ENCODE measurements at places on chromosomes 16 and 17.

DNA sequence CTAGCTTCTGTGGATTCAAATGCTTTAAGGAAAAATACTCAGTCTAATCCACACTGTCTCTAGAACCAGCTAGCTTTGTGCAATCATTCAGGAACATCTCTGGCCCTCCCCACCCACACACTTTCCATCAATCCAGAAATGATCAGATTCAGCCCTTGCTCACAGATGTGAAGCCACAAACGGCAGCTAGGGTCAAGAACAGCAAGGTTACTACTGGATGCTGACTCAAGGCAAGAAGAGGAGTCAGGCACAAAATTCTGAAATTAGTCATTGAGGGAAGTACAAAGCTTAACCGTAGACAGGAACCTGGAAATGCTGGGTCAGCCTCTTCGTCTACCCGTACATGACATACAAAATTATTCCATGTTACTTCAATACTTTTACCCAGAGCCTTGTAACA lies 174.6 kb downstream of the CDH13 start:
- DNase-seq, result no peak

DNA sequence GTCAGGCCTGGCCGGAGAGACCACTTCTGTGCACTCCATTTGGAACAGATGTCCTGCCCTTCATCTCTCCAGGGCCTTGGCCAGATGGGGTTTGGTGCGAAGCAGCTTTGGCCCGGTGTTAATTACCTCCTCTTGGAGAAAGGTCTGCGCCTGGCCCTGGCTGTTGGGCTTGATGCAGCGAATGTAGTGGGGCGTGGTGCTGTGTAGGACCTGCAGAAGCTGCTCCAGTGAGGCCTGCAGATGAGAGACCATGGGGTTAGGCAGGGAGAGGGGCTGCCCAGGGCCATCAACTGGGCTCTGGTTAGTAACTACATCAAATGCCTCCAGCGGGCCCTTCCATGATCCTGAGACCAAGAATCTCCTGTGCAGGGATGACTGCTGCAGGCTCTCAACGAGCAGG lies 18.7 kb downstream of the ZNHIT3 start:
- DNase-seq, result no peak

DNA sequence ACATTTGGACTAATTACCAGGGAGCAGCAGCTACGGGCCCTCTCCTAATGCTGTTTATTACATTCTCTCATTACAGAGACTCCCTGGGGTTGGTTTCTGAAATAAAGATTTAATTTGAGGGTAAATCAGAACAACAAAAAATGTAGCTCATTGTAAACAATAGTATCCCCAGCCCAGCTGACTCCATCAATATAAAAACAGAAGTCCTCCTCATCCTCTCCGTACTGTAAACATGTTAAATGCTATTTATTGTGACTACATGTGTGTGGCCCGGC lies 670.4 kb downstream of the TOX3 start:
- no peak for DNase-seq

GRCh38 chr16:12411516-12411915 lies 392.2 kb downstream of the CPPED1 start:
- no peak for DNase-seq

GRCh38 chr16:48556913-48557351 lies 53.0 kb downstream of the N4BP1 start:
- no peak for DNase-seq

DNA sequence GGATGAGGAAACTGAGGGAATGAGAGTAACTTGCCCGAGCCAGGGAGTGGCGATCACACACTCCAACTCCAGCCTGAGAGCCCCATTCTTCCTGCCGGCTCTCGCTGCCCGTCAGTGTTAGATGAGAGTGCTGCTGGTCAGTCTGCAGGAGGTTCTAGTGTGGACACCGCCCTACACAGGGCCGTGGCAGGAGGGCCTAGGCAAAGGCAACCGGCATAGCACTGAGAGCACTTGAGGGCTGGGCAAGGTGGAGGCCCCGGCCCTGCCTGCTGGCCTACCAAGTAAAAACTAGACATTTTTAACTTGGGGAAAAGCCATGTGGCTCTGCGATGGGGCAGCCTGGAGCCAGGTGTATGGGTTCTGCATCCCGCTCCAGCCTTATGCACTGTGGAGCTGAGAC lies 354.8 kb downstream of the SEC14L1 start:
- no peak for DNase-seq

- no peak for DNase-seq
These were observed 162.5 kb downstream of the ZNF423 start for GRCh38 chr16:49693445-49693844.

- DNase-seq, result no peak
These were observed 38.9 kb downstream of the MRTFB start for GRCh38 chr16:14109782-14110727.

DNA sequence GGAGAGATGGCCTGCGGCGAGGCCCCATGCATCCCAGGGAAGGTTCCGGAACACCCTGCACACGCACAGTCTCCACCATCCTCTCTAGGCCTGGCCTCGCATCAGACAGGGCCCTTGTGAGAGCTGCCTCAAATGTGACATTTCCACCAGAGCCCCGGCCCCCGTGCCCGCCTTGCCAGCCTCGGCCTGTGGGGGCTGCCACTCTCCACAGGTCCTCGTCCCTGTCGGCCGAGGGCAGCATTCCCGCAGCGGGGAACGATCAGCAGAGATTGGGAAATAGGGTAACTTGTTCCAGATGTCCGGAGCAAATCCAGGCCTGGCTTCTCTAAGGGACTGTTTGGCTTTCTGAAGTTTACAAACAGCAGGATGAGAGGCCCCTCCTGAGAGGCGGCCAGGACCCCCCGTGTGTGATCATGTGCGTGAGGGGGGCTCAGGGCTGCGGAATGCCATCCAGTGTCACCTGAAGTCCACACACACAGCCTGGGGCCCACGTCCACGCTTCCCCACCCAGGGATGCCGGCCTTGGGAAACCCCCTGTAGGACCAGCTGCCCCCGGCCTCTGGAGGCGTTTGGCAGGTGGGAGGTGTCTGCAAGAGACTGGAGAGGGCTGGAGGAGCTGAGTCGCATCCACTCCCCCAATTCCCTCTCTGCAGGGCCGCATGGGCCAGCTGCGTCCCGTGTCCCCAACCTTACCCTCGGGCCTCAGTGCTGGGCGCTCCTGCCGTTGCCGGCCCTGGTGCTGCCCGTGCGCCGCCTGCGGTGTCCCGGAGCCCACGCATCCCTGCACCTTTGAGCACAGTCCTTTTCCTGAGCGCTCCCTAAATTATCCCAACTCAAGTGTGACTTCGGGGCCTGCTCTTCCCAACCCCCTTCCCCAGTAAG lies 70.4 kb downstream of the ZDHHC7 start:
- DNase-seq, result no peak

DNA sequence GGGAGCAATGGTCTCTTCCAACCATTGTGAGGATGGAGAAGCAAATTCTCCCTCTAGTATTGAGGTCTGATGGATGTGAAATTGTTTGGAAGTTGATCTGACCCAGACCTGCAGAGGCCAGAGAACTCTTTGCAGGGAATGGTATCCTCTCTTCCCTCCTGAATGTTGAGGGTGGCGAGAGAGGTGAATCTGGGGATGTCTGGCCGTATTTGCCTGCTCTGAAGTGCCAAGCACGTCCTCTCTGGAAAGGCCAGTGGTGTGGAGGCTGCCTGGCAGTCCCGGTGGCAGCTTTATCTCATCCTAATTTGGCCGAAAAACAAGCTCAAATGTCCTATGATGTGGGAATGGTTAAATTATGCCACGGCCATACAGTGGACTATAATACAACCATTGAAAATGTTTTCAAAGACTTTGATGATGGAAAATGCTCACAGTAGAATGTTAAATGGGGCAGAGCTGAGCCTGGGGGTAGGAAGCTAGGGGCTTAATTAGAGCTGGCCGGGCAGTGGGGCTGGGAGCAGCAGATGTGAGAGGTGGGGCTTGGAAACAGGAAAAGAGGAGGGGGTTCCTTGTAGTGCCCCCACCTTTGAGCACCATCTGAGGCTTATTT lies 30.8 kb downstream of the WSCD1 start:
- no peak for DNase-seq

GRCh38 chr16:51818342-51818944 lies 667.4 kb upstream of the SALL1 start:
- DNase-seq, result no peak

DNA sequence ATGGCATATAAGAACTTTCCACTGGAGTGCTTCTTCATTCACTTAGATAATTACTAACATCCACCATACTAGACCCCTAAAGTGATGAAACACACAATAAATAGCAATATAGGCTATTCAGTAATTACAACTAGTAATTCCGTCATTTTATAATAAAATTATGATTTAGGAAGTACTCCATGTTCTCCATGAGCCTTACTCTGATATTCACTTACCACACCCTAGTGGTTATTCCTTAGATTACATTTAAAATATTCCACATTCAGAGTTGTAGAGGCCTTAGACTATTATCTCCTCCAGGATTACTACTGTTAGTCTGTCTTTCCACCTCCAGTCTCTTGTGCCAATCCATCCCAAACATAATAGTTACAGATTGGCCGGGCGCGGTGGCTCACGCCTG lies 62.4 kb downstream of the STH start:
- no peak for DNase-seq

- DNase-seq, result no peak
These were observed 3.0 kb upstream of the BCAR1 start for GRCh38 chr16:75254359-75254837.

DNA sequence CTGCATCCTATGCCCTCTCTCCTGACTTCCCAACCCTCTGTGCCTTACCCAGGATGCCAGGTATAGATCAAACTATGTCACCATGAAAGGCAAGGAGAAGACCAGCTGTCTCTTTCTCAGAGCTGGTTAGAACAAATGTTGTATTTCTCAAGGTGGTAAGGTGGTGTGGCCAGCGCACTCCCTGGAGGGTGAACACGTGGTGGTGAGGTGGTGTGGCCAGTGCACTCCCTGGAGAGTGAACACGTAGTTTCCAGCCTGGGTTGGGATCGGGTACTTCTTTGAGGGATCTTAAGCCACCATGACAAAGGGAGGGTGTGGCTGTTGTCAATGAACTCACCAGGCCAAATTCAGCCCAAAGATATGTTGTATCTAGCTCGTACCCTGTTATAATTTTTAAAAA lies 26.8 kb downstream of the KATNIP start:
- no peak for DNase-seq

GRCh38 chr17:17993366-17993765 lies 20.7 kb downstream of the DRC3 start:
- no peak for DNase-seq

DNA sequence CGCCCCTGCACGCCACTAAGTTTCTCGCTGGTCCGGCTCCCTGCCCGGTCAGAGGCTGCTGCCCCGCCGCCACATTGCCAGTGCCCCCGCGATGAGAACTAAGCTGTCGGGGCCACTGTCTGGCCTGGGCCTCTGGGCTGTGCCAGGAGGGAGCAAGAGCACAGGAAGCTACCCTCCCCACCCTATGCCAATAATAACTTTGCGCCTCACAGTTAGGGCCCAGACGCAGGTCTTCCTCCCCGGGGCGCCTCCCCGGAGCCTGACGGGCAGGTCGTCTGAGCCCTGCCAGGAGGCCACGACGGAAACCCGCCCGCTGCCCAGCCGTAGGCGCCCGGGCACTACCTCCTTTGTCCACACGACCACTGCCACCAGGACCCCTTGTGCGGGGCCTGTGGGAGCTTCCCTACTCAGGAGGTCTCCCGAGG lies 1.5 kb downstream of the ZFPM1 start:
- DNase-seq, result peak; percentile 34

- DNase-seq, result no peak
These were observed 97.8 kb downstream of the CLEC16A start for GRCh38 chr16:11042191-11042590.

DNA sequence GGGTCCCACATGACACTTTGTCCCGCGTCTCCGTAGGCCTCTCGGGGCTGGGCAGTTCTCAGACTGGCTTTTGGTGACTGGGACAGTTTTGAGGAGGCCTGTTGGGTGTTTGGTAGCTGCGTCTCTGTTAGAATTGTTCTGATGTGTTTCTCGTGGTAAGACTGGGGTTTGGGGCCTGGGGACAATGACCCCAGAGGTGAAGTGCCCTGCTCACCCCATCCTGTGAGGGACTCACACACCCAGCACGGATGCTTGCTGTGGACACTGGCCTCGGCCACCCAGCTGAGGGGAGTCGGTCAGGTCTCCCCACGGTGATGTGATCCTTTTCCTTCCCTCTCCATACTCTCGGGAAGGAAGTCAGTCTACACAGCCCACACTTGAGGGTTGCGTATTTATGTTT lies 50.3 kb downstream of the METRNL start:
- DNase-seq, result no peak

DNA sequence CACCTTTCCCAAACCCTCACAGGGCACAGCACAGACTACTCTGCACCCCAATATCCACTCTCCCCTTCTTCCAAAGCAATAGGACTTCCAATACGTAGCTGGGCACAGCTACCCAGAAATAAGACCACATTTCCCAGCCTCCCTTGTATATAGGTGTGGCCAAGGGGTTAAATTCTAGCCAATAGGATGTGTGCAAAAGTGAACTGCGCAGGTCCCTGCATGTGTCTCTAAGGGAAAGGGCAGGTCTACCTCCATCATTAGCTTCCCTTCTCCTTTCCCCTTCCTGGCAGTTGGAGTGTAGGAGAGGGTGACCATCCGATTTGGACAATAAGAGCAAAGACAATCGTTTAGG lies 25.5 kb upstream of the SNN start:
- DNase-seq, result no peak

DNA sequence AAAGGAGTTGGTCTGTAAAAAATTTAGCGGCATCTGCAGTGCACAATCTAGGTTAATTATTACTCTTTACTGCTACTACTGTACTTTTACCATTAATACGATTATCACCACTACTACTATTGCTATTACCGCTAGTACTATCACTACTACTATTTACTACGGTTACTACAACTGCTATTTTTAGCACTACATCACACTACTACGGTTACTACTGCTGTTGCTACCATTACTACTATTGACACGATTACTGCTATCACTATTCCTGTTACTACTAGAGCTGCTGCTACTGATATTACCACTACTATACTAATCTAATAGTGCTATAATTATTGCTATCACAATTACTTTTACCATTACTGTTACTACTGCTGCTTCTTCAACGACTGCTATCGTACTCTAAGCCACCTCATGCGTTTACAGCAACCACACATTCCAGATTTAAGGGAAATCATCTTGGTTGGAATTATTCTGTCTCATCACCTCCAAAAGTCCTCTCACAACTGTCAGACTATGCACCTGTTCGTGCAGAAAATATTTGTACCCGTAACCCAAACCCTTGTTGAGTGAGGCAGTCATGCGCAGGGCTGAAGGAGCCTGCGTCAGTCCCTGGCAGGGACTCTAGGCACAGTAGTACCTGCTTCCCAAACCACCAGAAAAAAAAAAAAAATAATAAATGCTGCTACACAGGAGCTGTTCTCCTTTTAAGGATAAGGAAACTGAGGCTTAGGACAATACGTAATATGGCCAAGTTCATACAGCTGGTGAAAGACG lies 59.5 kb downstream of the MAF start:
- DNase-seq, result no peak

- DNase-seq, result no peak
These were observed 35.4 kb upstream of the RNF43 start for GRCh38 chr17:58452738-58453137.

GRCh38 chr16:54160939-54161897 lies 125.4 kb downstream of the IRX3 start:
- DNase-seq, result no peak

GRCh38 chr17:33113276-33113990 lies 121.8 kb downstream of the SPACA3 start:
- DNase-seq, result no peak

All from effector memory CD4-positive, alpha-beta T cell (primary cell).